ENCODE measurements at places on chromosomes 11 and 22. TPM values are rescaled to one million over a fixed set of nuclear protein-coding genes. Genes with fewer than 3 reads are reported as not detected.
A peak's percentile ranks its signal among the peaks of the same experiment; 100 is the strongest.

DNA sequence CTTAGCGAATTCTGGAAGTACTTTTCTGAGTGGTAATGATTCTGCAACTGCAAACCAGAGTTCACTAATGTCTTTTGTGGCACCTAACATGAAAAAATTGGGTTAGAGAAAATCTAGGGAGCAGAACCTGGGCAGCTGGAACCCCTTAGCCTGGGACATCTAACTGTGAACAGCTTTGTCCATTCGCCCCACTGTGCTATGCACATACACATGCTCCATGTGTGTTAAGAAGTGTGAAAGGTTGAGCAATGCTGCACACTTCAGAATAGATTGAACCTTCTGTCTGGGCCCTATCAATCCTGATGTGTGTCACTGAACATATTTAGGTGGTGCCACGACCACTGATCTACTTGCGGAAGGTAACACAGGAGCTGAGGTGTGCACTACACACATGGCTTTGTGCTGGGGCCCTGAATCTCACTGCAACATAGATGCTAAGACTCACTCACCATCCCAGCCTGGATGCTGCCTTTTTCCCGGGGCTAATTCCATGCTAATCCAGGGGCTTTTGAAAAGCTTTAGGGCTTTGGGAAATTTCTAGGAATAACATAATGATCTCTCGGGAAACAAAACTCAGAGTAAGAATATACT lies 976.2 kb downstream of the NTM start:
- no peaks in the 10 kb centered on the region for H3K36me3 ChIP-seq
- H3K27me3 ChIP-seq, result no peaks in the 10 kb centered on the region
- DNase-seq, result no peak
- H3K4me1 ChIP-seq, result peaks cover 3% of the 10 kb centered on the region
- no peak overlapping the region for H3K4me3 ChIP-seq

- H3K4me3 ChIP-seq, result peak overlapping the region; percentile 90
- DNase-seq, result peak; percentile 77
- H3K36me3 ChIP-seq, result peaks cover 6% of the 10 kb centered on the region
These were observed 844 bp downstream of the PCF11 start for GRCh38 chr11:83157594-83158356.

GRCh38 chr11:373716-374551 lies 4.6 kb downstream of the B4GALNT4 start:
- peaks cover 8% of the 10 kb centered on the region for H3K27me3 ChIP-seq
- DNase-seq, result no peak
- H3K36me3 ChIP-seq, result no peaks in the 10 kb centered on the region

GRCh38 chr22:25490896-25491295 lies 73.6 kb upstream of the GRK3 start:
- no peaks in the 10 kb centered on the region for H3K27me3 ChIP-seq
- no peaks in the 10 kb centered on the region for H3K36me3 ChIP-seq
- no peak overlapping the region for H3K27ac ChIP-seq
- H3K4me1 ChIP-seq, result no peaks in the 10 kb centered on the region
- DNase-seq, result no peak

DNA sequence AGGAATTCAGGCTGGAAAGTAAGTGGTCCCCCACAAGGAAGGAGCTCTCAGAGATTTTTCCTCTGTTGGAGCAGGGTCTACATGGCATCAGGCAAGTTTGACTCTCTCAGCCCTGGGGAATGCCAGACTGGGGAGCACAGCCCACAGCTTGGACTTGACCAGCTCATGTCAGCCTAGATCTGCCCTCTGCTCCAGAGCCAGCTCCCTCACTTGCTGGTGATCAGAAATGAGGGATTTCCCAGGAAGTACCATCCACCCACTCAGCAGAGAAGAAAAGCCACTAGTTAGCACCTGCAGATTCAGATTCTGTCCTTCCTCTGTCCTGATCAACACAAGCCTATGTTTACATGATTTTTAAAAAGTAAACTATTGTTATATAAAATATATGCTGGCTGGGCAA lies 13.0 kb downstream of the TALDO1 start:
- H3K27me3 ChIP-seq, result no peaks in the 10 kb centered on the region
- no peak for DNase-seq
- H3K4me3 ChIP-seq, result no peak overlapping the region
- H3K4me1 ChIP-seq, result no peaks in the 10 kb centered on the region
- peaks cover 94% of the 10 kb centered on the region for H3K36me3 ChIP-seq

RIN1 gene
- 7.4 TPM for total RNA-seq

FAM83F gene
- 0.35 TPM for total RNA-seq
